ENCODE measurements at places on chromosomes 1 and 21.

GRCh38 chr1:46800742-46801141 is 1.9 kb downstream of the CYP4B1 start:
- DNase-seq, result no peak

GRCh38 chr1:4977701-4978100 is 323.3 kb downstream of the AJAP1 start:
- no peak for DNase-seq

DNA sequence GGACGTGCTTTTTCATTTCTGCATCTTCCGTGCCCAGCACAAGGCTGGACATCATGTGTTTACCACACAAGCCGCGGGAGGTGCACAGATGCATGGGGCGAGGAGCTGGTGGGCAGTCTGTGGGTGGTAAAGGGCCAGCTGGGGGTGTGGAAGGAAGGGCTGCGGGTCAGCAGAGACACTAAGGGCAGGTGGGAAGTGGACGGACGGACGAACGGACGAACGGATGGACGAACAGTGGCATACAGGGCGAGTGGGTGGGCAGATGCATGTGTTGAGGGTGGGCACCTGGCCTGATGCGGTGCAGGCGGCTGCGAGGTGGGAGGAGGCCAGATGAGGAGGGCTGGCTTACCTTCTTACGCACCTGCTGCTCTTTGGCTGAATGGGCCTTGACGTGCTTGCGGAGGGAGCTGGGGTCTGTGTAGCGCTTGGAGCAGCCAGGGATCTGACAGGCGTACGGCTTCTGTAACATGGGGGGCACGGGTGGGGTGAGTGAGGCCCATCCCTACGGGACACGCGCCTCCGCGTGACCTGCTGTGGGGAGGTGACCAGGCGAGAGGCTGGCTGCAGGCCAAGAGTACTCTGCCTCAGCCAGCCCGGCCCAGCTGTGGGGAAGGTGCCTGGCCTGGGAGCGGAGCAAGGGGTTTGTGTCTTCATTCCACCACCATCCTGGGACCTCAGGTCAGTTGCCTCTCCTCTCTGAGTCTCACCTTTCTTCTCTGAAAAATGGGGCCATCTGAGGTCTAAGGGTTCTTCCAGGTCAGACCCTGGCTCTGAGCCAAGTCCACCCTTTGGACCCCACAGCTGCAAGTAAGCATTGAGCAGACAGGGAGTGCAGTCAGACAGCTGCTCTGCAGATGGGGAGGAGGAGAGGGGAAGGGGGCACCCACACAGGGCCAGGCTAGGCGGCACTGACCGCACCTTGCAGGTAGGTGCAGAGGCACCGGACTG is 65.5 kb downstream of the DMRTB1 start:
- DNase-seq, result no peak

GRCh38 chr1:205991237-205991636 is 12.0 kb downstream of the RAB7B start:
- no peak for DNase-seq
